ENCODE measurements at places on chromosomes 1 and 21.

DNA sequence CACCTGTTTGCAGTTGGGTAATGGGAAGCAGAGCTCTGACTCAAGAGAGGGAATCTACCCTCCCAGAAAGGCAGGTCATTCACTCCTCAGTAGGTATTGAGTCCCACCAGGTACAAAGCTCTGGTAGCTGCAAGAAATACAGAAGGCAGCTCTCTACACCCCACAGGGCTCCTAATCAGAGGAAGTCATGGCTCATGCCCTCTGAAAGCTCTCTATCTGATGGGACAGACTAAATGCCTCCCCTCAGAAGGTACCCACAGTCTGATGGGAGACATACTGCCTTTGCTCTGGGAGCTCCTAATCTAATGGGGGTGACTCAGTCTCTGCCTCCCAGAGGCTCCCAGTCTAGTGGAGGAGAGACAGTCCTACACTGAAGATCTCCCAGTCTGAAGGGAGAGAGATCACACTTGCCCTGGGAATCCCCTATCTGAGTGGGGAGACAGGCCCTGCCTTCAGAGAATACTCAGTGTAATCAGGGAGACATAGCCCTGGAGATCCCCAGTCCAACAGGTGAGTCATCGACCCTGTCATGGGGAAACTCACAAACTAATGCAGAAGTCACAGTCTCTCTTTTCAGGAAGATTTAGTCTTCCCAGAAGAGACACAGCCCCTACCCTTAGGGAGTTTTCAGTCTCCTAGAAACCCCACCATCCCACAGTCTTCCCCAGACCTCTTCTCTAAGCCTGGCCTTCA is 23.7 kb downstream of the CAMK1G start:
- no peak for DNase-seq

GRCh38 chr1:19949016-19949415 is 25.6 kb upstream of the PLA2G2E start:
- peak; percentile 65 for DNase-seq

GRCh38 chr1:229897501-229897900 is 169.5 kb upstream of the GALNT2 start:
- DNase-seq, result no peak

DNA sequence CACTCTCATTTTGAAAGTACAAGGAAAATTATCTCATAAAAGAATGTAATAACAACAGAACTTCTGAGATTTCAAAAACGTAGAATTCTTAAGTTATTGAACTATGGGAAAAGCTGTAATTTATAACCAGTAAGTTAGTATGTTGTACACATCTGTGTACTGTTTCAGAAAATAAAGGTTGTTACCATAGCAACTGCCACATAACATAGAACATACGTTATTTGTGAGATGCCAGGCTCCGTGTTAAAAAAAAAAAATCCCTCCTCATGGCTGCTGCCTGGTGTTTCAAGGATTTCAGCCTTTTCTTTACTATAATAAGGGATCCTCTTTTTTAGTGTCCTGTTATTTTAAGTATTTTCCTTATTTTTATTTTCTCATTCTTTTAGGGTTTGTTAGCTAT is 79.5 kb downstream of the RWDD3 start:
- no peak for DNase-seq

GRCh38 chr1:56507925-56508522 is 71.3 kb downstream of the PLPP3 start:
- no peak for DNase-seq

- DNase-seq, result no peak
Observed at GRCh38 chr21:17118638-17119384, 394.0 kb upstream of the CXADR start.

- DNase-seq, result no peak
Observed at GRCh38 chr1:36506276-36506920, 23.7 kb upstream of the CSF3R start.

DNA sequence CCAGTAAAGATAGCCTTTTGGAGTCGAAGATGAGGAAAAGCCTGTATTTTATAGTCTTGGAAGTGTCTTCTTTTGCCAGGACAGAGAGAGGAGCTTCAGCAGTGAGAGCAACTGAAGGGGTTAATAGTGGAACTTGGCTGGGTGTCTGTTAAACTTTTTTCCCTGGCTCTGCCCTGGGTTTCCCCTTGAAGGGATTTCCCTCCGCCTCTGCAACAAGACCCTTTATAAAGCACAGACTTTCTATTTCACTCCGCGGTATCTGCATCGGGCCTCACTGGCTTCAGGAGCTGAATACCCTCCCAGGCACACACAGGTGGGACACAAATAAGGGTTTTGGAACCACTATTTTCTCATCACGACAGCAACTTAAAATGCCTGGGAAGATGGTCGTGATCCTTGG is at the start of gene VCAM1:
Gene VCAM1 (plus strand): TSS at position 253 of the 400 bp plus-strand sequence. CDS start 119 bp downstream, at position 372.
- no peak for DNase-seq

GRCh38 chr1:31099293-31100032 is 33.9 kb upstream of the PUM1 start:
- DNase-seq, result no peak

GRCh38 chr1:63991685-63992084 is 211.7 kb upstream of the UBE2U start:
- no peak for DNase-seq

- peak; percentile 10 for DNase-seq
Observed at GRCh38 chr1:219339466-219339865, 165.8 kb downstream of the LYPLAL1 start.

DNA sequence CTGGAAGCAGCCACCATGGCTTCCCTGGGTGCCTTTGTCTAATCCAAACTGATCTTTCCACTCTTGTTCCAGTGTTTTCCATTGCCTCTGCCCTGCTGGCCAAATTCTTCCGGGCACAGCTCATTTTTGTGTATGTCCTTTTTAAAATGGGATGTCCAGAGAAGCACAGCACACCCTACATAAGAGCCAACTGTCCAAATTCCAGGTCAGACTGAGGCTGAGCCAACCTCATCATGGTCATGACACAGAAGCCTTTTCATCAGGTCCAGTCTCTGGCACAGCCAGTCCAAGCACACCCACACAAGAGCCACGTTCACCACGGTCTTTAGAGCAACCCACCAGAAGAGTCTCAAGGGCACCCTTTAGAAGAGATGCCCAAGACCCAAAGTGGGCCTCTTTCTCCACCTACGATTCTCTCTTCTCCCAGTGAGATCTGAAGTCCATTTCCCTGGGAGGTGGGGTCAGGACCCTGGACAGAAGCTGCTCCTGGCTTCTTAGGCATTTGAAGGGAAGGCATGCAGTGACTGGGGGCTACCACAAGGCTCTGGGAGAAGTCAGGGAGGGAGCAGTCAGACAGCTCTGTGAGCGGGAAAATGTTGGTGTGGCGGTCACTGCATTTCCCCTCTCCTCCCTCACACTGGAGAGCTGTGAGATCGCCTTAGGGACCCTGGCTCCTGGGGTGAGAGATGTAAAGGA is 53.2 kb downstream of the SYT2 start:
- DNase-seq, result no peak

- no peak for DNase-seq
Observed at GRCh38 chr1:55277377-55278130, 62.4 kb upstream of the USP24 start.

GRCh38 chr1:70361727-70362398 is 7.3 kb upstream of the ANKRD13C start:
- DNase-seq, result peak; percentile 25

DNA sequence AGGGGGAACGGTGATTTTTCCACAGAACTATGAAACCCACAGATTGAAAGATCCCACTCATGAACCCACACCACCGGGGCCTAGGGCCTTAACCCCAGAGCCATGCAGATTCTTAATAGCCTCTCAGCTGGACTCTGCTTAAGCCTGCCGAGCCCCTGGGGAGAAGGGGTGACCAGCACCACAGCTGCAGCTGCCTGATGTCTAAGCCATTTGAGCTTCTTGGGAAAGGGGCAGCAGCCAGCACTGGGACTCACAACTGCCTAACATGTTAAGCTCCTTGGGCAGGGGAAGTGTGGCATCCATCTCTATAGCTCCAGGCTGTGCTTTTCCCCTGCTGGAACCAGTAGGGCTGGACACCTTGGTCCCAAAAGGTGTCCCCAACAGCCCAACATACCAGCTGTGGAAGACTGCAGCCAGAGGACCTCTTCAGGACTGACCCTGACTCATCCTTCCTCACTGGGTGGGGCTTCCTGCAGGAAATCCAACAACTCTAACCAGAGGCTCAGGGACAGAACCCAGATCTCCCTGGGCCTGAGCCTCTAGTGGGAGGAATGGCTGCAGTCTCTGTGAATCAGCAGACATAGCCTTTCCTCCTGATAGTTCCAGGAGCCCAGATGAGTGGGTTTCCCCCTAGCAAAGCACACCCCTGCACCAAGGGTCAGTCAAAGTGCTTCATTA is 34.6 kb upstream of the FMO3 start:
- no peak for DNase-seq

- DNase-seq, result no peak
Observed at GRCh38 chr1:208058267-208058666, 147.3 kb upstream of the CD34 start.

DNA sequence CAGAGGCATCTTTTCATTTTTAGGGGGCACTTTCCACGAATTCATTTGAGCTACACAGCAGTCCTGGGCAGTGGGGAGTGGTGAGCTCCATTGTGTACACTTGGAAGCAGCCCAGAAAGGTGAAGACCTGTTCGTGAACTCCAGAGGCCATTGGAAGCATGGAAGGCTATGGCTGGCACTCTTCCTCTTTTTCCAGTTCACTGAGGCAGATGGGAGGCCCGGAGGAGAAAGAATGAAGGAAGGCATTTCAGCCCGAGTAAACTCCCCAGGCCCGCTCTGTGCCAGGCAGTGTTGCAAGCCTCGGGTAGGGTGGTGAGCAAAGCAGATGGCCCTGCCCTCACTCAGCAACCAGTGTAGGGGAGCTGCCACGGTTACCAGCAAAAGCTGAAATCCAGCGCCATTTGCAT is 673 bp upstream of the DHCR24 start:
- no peak for DNase-seq

DNA sequence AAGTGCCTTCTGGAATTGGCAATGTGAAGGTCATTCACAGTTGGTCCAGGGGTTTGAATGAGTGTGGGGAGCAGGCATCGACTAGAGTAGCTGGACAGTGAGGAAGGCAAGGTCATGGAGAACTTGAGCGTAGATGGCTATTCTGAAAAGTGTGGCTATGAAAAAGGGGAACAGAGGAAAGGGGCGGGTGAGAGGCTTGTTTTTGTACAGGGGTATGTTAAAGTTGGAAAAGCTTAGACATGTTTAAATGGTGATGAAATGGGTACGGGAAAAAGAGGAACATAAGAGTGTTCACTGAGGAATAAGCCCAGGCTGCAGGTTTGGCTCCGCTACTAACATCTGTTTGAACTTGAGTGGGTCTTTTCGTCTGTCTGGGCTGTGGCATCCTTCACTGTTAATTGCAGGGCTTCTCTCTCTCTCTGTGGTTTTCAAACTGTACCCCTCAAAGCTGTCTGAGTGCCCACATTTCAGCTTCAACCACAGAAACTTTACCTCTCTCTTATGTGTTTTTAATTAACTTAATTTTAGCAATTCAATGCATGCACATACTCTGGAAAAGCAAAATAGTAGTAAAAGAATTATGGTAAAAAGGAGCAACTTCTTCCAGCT is 70.8 kb upstream of the COA6 start:
- no peak for DNase-seq

- DNase-seq, result no peak
Observed at GRCh38 chr21:37800456-37801061, 115.7 kb downstream of the KCNJ6 start.

DNA sequence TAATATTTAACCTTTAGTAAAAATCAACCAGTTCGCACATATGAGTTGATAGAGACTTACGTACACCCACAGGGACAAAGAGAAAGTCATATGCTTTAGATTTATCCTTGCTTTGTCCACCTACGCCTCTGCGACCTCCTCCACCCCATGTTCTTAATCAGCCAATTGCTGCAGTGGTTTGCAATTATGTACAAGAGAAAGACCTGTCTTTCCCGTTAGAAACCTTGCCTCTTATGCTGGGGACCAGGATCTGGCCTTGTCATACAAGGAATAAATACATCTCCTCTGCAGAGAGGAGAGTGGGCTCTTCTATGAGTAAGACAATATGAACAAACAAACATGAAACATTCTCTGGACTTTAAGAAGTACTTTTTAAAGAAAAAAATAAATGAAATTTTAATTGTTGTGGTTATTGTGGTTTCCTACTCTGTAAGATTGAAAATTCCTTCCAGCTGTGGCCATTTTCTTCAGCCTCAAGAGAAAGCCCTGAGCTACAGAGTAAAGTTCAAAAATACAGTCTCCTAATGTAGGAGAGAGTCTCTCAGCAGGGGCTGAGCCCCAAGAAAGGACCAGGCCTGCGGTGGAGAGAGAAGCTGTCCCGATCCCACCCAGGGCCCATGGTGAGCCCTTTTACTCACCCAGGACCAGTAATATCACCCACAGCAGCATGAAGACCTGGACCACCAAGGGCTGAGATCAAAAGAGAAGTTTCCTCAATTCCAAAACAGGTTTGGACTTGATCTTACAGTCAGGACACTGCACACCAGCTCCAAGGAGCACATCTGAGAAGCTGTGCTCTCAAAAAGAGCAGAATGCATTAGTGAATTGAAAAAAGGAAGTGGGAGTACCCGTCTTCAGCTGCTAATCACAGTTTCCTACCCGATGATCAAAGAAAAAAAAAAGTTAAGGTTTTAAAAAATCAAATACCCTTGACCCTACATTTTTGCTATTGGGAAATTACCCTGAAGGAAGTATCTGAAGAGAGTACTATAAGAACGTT is at the start of gene FCRL5:
Gene FCRL5 (minus strand): TSS at position 822 of the 1,000 bp plus-strand sequence. CDS start 153 bp downstream, at position 669.
- DNase-seq, result no peak

GRCh38 chr1:235883261-235883927 is 16.7 kb upstream of the LYST start:
- DNase-seq, result peak; percentile 100

DNA sequence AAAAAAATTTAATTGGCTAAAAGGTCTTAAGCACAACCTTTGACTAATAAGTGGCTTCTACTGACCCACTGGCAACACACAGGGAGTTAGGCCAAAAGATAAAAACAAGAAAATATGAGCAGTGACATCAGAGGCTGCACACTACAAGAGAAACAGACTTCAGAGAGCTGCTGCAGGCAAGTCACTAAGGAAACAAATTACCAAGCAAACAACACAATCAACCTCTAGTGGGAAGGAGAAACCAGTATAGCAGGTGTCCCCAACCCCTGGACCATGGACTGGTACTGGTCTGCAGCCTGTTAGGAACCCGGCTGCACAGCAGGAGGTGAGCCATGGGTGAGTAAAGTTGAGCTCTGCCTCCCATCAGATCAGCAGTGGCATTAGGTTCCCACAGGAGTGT is 20.8 kb upstream of the ENSA start:
- DNase-seq, result no peak

DNA sequence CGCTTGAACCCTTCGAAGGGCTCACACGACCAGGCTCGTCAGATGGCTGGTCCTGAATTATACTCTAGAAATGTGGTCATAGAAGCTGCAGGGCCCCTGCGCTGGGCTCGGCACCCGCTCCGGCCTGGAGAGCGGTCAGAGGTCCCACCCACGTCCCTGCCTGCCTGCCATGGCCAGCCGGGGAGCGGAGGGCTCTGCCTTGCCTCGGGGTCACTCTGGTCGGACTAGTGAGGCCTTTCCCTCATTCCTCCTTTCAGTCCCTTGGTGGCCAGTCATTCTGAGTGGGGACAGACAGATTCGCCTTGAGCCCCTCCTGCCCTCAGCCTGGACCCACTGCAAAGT is 529 bp upstream of the MARCKSL1 start:
- no peak for DNase-seq
